ENCODE measurements at places on chromosomes 12 and 14.

DNA sequence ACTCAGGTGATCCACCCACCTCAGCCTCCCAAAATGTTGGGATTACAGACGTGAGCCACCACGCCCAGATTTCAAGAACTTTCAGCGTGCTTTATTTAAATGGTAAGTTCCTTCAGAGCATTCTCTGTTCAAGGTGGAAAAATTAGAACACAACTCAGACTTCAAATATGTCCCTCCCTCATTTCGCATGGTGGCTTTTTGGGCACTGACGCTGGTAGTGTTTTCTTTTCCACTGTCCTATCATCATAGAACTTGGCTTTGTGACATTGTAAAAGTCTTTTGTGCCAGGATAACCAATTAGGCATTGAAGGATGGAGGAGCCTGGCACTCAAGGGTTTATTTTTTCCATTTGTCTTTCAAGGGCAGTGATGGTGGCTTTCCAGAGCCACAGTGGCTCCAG is 190.8 kb downstream of the NUAK1 start:
- H3K4me1 ChIP-seq, result no peaks in the 10 kb centered on the region
- no peak overlapping the region for H3K4me3 ChIP-seq
- no peaks in the 10 kb centered on the region for H3K36me3 ChIP-seq
- H3K27me3 ChIP-seq, result no peaks in the 10 kb centered on the region
- DNase-seq, result no peak

- no peak for DNase-seq
- H3K36me3 ChIP-seq, result no peaks in the 10 kb centered on the region
- H3K27me3 ChIP-seq, result peaks cover 9% of the 10 kb centered on the region
- no peak overlapping the region for H3K4me3 ChIP-seq
- peaks cover 17% of the 10 kb centered on the region for H3K4me1 ChIP-seq
These were observed 13.0 kb downstream of the KRT7 start for GRCh38 chr12:52245962-52246569.

GRCh38 chr12:76946446-76946845 is 67.6 kb upstream of the CSRP2 start:
- H3K4me3 ChIP-seq, result no peak overlapping the region
- no peaks in the 10 kb centered on the region for H3K4me1 ChIP-seq
- H3K36me3 ChIP-seq, result no peaks in the 10 kb centered on the region
- no peaks in the 10 kb centered on the region for H3K27me3 ChIP-seq
- H3K27ac ChIP-seq, result no peak overlapping the region

DNA sequence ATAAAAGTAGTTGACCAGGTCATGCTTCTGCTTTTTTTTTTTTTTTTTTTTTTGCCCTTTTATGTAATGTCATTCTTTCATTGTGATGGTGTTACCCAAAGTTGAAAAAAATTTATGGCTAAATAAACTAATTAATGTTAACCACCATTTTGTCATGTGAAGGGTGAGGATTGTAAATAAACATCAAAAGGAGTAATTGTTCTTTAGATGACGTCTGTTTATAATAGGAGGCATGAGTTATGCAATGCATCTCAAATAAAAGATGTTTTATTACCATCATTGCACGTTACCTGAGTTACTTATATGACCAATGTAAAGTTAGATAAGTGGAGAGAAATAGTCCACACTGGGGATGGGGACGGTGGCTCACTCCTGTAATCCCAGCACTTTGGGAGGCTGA is 349.9 kb upstream of the PDE3A start:
- no peak overlapping the region for H3K27ac ChIP-seq
- H3K4me3 ChIP-seq, result no peak overlapping the region
- no peaks in the 10 kb centered on the region for H3K36me3 ChIP-seq
- no peaks in the 10 kb centered on the region for H3K4me1 ChIP-seq

- DNase-seq, result no peak
- no peaks in the 10 kb centered on the region for H3K4me1 ChIP-seq
- H3K27me3 ChIP-seq, result no peaks in the 10 kb centered on the region
- no peak overlapping the region for H3K27ac ChIP-seq
These were observed 63.9 kb downstream of the FZD10 start for GRCh38 chr12:130226126-130226525.

- H3K4me3 ChIP-seq, result no peak overlapping the region
- no peak for DNase-seq
- no peaks in the 10 kb centered on the region for H3K27me3 ChIP-seq
- no peaks in the 10 kb centered on the region for H3K36me3 ChIP-seq
- H3K27ac ChIP-seq, result no peak overlapping the region
These were observed 16.1 kb upstream of the TSPAN9 start for GRCh38 chr12:3061059-3061458.

DNA sequence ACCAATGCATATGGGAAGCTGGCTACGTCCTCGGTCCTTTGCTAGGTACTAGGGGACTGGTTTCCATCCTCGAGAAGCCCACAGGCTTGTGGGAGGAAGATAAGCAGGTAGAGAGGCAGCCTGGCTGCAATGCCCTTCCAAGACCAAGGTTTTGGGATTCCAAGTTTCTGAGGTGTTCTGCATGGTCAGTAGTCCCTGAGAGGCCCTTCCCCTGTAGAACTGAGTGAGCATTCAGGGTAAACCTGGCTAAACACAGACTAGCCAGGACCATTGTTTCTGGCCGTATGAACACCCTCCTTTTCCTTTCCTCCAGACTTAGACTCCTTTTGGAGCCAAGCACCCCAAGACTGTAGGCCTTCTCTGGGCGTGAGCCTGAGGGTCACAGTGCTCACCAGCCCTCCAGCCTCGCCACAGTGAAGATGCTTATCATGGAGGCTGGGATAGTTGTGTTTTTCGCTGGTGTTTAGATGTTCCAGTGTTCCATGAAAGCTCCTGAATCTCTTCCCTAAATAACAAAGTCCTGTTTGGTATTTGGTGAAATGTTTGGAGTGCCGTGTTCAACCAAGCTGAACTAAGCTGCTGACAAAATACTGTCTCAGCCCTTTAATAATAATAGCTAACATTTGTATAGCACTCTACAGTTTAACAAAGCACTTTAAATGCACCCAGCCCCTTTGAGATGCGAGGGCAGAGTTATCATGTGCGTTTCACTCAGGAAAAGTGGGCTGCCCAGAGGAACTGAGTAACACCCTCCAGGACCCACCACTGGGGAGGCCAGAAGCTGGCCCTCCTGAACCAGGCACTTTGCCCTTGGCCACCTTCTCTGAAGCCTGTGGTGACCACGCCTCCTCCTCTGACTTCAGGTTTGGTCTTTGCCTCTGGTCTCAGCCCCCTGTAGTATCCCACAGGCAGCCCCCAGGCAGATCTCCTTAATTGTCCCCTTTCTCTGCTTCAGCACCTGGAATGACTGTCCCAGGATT is 284.5 kb downstream of the CACNA1C start:
- H3K36me3 ChIP-seq, result no peaks in the 10 kb centered on the region
- no peak overlapping the region for H3K27ac ChIP-seq
- H3K4me3 ChIP-seq, result no peak overlapping the region
- no peak for DNase-seq
- peaks cover 12% of the 10 kb centered on the region for H3K4me1 ChIP-seq
- H3K27me3 ChIP-seq, result no peaks in the 10 kb centered on the region

DNA sequence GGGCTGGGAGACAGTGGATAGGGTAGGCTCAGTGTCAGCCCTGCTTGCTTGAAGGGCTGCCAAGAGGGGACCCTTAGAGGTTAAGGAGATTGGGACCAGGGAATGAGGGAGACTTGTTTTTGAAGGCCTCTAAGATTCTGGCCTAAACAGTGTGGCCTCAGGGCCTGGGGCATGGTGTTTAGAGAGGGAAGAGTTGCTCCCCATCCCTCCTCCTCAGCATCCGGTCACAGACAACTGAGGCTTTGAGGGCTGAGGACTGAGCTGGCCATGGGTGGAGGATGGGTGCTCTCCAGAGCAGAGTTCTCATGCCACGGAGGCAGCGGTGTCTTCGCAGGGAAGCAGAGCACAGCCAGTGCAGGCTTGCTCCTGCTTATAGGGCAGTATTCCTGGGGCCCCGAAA is 49.4 kb downstream of the KRT80 start:
- DNase-seq, result no peak
- no peak overlapping the region for H3K27ac ChIP-seq
- H3K27me3 ChIP-seq, result peaks cover 2% of the 10 kb centered on the region
- H3K36me3 ChIP-seq, result no peaks in the 10 kb centered on the region
- no peaks in the 10 kb centered on the region for H3K4me1 ChIP-seq

DNA sequence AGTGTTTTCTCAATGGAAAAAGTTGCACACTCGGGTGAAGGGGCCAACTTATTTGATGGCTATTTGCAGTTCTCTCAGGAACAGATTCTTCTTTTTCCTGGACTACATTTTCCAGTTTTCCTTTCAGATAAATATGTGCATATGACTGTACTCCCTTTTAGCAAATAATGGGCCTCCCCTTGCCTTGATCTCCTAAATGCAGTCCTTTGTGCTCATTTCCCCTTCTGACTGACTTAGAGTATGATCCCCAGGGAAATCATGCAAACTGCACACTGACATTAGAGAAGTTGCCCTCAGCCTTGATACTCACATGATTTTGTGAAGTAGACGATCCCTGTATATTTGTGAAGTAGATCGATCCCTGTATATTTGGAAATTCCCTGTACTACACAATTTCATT is 492.9 kb upstream of the NOVA1 start:
- DNase-seq, result no peak
- no peaks in the 10 kb centered on the region for H3K4me1 ChIP-seq
- H3K4me3 ChIP-seq, result no peak overlapping the region
- no peaks in the 10 kb centered on the region for H3K27me3 ChIP-seq

- no peaks in the 10 kb centered on the region for H3K27me3 ChIP-seq
- no peak for DNase-seq
- H3K4me3 ChIP-seq, result no peak overlapping the region
- H3K4me1 ChIP-seq, result no peaks in the 10 kb centered on the region
- no peak overlapping the region for H3K27ac ChIP-seq
- H3K36me3 ChIP-seq, result no peaks in the 10 kb centered on the region
These were observed 329.8 kb upstream of the SFSWAP start for GRCh38 chr12:131380965-131381705.

GRCh38 chr12:112546996-112547395 is 128.2 kb downstream of the PTPN11 start:
- peaks cover 2% of the 10 kb centered on the region for H3K27me3 ChIP-seq
- H3K4me1 ChIP-seq, result peaks cover 4% of the 10 kb centered on the region
- H3K27ac ChIP-seq, result no peak overlapping the region
- H3K36me3 ChIP-seq, result no peaks in the 10 kb centered on the region
- no peak overlapping the region for H3K4me3 ChIP-seq
- no peak for DNase-seq

DNA sequence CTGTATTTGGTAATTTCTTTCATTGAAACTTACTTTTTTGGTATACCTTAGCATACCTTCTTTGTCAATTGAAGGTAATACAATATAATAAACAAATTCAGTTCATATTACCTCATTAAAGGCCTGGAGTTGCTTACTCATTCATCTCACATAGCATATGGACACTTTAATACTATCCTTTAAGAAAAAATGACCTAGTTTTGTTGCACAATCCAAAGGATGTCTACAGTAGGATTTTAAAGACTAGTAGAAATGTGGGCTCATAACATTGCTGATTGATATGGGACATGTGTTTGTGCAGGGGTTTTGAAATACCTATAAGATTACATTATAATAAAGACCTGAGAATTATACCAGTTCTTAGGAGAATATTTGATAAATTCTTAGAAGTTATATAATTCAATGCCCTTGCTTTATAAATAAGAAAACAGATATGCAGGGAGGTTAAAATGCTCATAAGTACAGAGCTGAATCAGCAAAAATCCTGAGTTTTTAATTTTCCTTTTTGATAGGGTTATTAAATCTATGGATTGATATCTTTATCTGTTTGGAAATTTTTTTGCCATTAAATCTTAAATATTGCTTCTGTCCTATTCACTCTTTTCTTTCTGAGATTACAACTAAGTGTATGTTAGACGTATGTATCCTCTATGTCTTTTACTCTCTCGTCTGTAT is 352.1 kb downstream of the ATP23 start:
- H3K27me3 ChIP-seq, result peaks cover 2% of the 10 kb centered on the region
- no peaks in the 10 kb centered on the region for H3K36me3 ChIP-seq
- no peaks in the 10 kb centered on the region for H3K4me1 ChIP-seq
- DNase-seq, result no peak
- H3K4me3 ChIP-seq, result no peak overlapping the region

DNA sequence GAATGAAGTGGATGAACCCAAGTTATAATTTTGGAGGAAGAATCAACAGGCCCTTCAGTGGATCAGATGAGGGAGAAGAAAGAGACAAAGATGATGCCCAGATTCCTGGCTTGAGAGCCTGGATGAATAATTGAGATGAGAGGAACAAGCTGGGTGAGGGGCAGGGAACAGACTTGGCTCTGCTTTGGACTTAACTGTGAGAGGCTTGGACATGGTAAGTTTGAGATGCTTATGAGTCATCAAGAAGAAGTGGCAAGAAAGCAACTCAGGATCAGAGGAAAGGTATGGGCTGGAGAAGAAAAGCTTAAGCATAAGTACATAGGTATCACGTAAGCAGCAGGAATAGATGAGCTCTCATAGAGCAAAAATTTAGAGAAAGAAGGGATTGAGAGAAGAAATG is 55.3 kb downstream of the FIGNL2 start:
- H3K4me1 ChIP-seq, result no peaks in the 10 kb centered on the region
- no peaks in the 10 kb centered on the region for H3K27me3 ChIP-seq
- H3K36me3 ChIP-seq, result no peaks in the 10 kb centered on the region
- DNase-seq, result no peak
- no peak overlapping the region for H3K4me3 ChIP-seq

GRCh38 chr12:3646561-3647241 is 106.2 kb downstream of the CRACR2A start:
- DNase-seq, result no peak
- H3K4me1 ChIP-seq, result no peaks in the 10 kb centered on the region
- H3K36me3 ChIP-seq, result peaks cover 47% of the 10 kb centered on the region
- H3K4me3 ChIP-seq, result no peak overlapping the region
- H3K27me3 ChIP-seq, result no peaks in the 10 kb centered on the region

- no peaks in the 10 kb centered on the region for H3K4me1 ChIP-seq
- no peak overlapping the region for H3K4me3 ChIP-seq
- peaks cover 5% of the 10 kb centered on the region for H3K36me3 ChIP-seq
- no peak overlapping the region for H3K27ac ChIP-seq
- DNase-seq, result no peak
These were observed 93.8 kb upstream of the MON2 start for GRCh38 chr12:62372825-62373224.

DNA sequence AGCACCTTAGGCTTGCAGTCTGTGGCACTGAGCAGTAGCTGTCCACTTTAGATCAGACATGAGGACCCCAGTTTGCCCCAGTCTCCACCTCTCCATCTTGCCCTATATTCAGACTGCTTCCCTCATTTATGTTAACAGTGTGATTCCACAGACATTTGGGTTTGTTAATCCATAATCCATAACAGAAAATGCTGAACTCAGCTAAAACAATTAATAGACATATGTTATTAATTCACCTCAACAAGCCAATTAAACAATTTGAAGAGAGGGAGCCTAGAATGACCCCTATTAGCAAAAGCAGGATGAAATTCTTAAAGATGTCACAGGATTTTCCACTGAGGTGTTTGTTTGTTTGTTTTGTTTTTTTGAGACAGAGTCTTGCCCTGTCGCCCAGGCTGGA is 9.1 kb downstream of the CDKL1 start:
- H3K4me1 ChIP-seq, result no peaks in the 10 kb centered on the region
- DNase-seq, result no peak
- H3K27ac ChIP-seq, result no peak overlapping the region
- H3K27me3 ChIP-seq, result no peaks in the 10 kb centered on the region

- no peak for DNase-seq
- no peak overlapping the region for H3K27ac ChIP-seq
- H3K4me3 ChIP-seq, result no peak overlapping the region
- peaks cover 60% of the 10 kb centered on the region for H3K4me1 ChIP-seq
- no peaks in the 10 kb centered on the region for H3K36me3 ChIP-seq
These were observed 5.3 kb upstream of the FOXN3 start for GRCh38 chr14:89422181-89422951.

- DNase-seq, result no peak
- H3K4me3 ChIP-seq, result no peak overlapping the region
- H3K27ac ChIP-seq, result no peak overlapping the region
These were observed 66.4 kb upstream of the C12orf71 start for GRCh38 chr12:27148791-27149190.

All from natural killer cell (primary cell).